ENCODE measurements at places on chromosomes 13 and 19.

- no peak for DNase-seq
Measured at GRCh38 chr19:33410915-33411401, 37.4 kb downstream of the CEBPG start.

- DNase-seq: no peak
Measured at GRCh38 chr13:41387576-41387975, 69.8 kb upstream of the RGCC start.

- no peak for DNase-seq
Measured at GRCh38 chr19:39937787-39938186, 3.4 kb upstream of the FCGBP start.

DNA sequence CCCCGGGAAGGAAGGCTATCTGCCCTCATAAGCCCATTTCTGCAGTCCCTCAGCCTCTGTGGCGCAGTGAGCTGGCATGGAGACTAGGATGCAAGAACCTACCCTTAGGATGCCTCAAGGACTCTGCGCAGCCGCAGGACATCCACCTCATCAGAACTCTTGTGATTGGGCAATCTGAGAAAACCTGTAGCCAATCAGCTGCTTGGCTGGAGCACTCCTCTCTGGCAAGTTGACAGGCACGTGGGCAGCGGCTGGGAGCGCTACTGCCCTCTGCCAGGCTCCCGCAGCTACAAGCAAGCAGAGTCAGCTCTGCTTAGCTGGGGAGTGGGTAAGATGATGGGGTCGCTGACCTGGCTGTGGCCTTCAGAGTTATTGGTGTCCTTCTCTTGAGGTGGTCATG, 1.5 kb upstream of the ECSIT start:
- peak; percentile 45 for DNase-seq

- peak; percentile 8 for DNase-seq
Measured at GRCh38 chr19:16836115-16837034, 7.2 kb downstream of the SIN3B start.

DNA sequence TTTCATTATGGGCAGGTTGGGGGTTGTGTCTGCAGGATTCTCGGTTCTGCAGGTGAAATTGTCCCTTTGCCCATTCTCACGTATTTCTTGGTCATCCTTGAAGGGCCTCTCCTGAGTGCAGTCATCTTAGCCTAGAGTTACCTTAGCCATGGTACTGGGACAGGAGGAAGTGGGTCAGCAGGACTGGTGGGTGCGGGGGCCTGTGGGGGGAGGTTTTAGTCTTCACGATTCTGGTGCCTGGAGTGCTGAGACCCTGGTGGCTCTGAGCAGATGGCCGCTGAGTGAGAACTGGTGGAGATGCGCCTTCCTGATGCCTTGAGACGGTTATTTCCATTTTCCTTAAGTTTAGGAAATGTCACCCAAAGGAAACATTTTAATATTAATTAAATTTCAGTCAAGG, 11.8 kb downstream of the COL4A2 start:
- no peak for DNase-seq

- DNase-seq: no peak
Measured at GRCh38 chr13:54337540-54337939, 1308.9 kb downstream of the OLFM4 start.

- peak; percentile 84 for DNase-seq
Measured at GRCh38 chr19:12872941-12873890, 8.0 kb downstream of the DNASE2 start.

GRCh38 chr13:37360556-37360955, 238.0 kb downstream of the POSTN start:
- DNase-seq: no peak
